ENCODE measurements at places on chromosomes 1 and 21.
A peak's percentile ranks its signal among the peaks of the same experiment; 100 is the strongest.

DNA sequence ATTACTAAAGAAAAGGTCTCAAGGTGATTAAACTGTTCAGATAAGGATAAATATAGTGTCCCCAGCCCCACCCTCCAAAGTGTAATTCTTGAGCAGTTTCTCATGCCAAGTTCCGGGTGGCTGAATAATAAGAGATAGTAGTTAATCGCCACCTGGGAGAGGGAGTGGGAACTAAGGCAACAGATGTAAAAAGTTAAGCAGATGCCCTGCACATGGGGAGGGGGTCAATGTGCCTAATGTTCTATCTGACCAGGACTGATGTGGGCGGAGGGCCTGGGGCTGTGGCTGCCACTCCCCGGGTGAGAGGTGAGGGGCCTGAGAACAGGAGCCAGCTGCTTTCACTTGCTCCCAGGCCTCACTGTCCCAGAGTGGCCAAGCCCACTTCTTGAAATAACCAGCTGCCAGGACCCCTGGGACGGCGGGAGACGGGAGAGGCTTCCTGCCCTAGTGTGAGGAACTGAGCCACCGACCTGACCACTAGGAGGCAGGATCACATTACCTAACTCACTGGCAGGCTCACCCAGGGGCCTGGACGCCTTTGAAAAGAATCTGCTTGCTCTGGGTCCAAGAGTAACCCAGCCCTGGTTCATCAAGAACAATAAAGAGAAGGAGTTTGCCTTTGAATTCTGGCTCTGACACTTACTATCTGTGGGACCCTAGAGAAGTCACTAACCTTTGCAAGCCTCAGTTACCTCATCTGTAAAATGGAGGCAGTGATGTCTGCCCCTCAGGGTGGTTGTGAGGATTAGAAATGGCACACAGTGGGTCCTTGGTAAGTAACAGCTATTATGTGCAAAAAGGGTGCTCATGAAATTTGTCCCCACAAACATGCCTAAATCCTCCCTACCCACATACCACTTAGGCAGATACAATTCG is 179.2 kb downstream of the ATG4C start:
- peak; percentile 32 for DNase-seq

- peak; percentile 10 for DNase-seq
Observed at GRCh38 chr1:160519642-160520435, 3.2 kb downstream of the SLAMF6 start.

GRCh38 chr1:85838238-85838637 is 130.0 kb upstream of the ZNHIT6 start:
- DNase-seq: no peak

- DNase-seq: no peak
Observed at GRCh38 chr1:26580116-26580515, 50.6 kb downstream of the RPS6KA1 start.

- DNase-seq: peak; percentile 32
Observed at GRCh38 chr1:164320790-164321731, 237.9 kb upstream of the PBX1 start.

DNA sequence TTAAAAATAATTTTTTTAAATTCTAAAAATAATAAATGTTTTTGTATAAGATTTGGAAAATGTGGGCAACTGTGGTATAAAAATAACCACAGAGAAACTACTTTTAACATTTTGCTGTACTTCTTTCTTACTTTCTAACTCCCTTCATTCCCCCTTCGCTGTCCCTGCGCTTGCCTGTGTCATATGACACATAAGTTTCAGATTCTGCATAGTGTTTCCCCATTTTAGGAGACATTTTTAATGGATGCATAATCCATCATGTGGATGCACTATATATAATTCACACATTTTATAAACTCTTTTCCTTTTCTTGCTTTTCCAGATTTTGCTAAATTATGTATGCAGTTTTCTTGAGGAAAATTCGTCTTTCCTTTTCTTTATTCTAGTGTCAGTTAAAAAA is 16.3 kb downstream of the ATG4C start:
- no peak for DNase-seq

DNA sequence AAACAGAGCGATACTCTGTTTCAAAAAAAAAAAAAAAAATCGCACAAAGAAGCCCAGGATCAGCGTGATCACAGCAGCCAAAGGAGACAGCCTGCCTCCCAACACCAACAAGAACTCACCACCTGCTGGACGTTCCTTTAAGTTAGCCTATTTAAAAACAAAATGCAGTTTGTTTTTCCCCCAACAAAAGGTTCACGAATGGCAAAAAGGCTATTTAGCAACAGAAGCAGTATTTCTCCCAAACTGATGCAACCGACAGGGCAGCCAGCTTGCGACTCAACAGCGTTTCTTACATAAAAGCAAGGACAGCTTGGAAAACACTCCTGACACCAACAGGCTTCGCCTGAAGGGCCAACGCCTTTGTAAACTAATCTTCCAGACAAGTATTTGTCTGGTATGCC is 6.8 kb downstream of the SSU72 start:
- DNase-seq: peak; percentile 30

Measured in amniotic epithelial cell (primary cell).